ENCODE measurements at places on chromosomes 5 and 9. TPM values are rescaled to one million over a fixed set of nuclear protein-coding genes. Genes with fewer than 3 reads are reported as not detected.

DNA sequence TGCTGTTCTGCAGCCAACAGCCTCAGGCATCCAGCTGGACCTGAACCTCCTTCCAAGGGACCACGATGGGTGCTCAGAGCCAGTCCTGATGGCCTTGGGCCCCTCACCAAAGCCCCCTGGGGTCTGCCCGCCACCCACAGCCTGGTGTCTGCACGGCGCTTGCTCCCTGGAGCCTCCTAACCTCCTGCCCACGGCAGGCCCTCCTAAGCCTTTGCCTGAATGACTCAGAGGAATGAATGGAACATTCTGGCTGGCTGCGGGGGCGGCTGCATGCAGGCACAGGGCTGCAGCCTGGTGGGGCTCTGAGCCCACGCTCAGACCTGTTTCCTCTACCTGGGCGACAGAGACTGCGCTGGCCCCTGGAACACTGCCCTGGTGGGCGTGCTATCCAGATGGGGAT, 6.9 kb downstream of the SOHLH1 start:
- no peak for DNase-seq

DNA sequence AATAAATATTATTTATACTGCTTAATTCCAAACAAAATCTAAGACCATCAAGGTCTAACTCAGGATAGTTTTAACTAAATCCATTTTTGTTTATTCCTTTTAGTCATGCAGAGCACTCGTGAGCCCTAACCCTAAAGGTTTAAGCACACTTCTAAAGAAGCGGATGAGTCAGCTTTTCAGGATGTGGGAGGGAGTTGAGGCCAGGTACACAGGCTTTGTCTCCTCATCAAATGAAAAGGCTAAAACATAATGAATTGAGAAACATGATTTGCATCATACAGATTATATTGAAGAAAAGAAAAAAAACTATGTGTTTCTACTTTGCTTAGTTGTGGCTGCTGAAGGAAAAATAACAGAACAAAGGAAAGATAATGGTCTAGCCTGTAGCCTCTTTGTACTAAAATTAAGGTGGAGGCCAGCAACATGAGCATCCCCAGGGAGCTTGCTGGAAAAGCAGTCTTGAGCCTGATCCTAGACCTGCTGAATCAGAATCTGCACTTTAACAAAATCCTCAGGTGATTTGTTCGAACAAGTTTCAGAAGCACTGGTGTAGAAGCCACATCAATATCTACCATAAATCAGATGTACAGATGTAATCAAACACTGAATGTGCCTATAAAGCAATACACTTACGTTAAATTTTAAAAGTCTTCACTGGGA, 21.1 kb upstream of the ISCA1 start:
- DNase-seq, result no peak

GRCh38 chr5:17275289-17276158, 58.1 kb downstream of the BASP1 start:
- DNase-seq, result no peak

- DNase-seq, result no peak
Measured at GRCh38 chr9:20788526-20789451, 104.7 kb downstream of the FOCAD start.

GRCh38 chr5:62732677-62733121, 154.1 kb downstream of the LRRC70 start:
- DNase-seq, result no peak

DNA sequence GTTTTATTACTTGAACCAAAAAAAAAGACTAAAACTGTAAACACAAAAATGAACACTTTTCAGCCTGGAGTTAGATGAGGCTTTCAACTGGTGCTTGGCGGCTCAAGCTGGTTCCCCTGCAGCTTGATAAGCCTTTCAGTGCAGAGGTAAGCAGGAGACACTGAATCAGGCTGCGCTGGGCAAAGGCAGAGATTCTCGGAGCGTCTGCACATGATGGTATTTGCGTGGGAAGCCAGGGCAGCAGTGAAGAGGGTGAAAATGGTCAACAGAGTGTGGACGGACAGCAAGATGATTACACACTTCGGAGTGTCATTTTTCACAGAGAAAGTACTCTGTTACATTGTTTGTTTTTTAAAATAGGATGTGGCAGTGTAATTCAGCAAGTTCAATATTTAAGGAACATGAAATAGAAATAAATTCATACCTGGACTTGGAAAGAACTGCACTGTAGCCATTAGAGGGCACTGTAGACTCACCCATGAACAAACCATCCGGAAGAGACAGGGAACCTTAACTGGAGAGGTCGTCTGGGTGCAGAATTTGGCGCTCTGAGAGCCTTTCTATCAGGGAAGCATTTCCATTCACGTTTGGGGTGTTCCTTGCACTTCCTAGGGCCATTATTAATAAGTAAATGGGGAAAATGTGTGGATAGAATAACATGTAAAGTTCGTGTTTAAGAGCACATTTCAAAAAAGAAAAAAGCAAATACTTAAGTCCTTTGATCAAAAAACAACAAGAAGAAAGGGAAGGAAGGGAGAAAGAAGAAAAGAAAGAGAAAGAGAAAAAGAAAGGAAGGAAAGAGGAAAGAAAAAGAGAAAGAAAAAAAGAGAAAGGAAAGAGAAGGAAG, 69.8 kb downstream of the ICE1 start:
- peak; percentile 25 for DNase-seq

DNA sequence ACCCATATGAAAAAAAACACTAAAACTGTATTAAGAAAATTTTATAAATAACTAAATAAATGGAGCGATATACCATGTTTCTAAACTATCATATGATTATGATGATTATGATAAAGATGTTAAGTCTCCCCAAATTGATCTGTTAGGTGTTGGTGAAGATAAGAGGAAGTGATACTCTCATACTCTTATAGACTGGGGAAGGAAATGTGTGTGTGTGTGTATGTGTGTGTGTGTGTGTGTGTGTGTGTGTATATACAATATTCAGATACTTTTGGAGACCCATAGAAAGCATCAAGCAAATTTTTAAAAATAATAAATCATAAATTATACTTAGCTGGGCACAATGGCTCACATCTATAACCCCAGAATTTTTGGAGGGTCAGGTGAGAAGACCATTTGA, 62.9 kb downstream of the TMEM232 start:
- no peak for DNase-seq

DNA sequence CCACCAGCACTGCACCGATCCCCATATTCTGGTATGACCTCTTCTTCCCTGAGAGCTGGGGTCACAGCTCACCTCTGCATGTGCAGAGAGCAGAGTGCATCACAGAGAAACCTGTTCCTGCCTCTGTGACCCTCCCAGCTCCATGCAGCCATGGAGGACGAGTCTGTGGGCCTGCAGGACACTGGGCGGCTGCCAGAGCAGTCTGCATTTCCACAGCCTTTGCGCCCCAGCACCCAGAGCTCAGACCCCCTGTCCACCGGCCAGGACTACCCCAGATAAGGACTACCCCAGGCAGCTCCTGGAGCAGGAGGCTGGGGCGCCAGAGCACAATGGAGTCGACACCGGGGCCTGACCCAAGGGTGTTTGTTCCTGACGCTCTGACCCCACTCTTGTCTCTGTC, 308.1 kb upstream of the IRX1 start:
- DNase-seq, result no peak

GRCh38 chr5:137101544-137101943, 397.6 kb downstream of the SPOCK1 start:
- no peak for DNase-seq

DNA sequence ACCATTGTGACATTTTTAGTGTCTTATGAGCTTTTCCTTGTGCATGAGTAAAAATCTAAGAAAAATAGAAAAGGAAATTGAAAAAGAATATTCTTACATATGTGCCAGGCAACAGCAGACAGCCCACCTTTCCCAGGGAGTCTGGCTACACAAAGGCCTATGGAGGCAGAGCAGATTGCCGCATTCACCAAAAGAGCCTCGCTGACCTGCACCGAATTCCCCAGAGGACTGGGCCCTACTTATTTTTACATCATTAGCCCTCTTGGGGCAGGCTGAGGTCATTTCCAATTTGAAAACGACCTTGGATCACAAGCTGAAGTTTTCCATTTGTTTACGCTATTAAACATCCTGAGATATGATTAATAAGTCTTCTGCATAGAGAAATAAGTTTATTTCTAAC, 66.2 kb upstream of the WDR41 start:
- DNase-seq, result no peak

GRCh38 chr5:130555429-130555828, 609.6 kb downstream of the HINT1 start:
- DNase-seq, result no peak

GRCh38 chr5:25119650-25120049, 474.9 kb upstream of the CDH10 start:
- no peak for DNase-seq

GRCh38 chr9:135088979-135089847, 1.7 kb downstream of the OLFM1 start:
- DNase-seq, result no peak

DNA sequence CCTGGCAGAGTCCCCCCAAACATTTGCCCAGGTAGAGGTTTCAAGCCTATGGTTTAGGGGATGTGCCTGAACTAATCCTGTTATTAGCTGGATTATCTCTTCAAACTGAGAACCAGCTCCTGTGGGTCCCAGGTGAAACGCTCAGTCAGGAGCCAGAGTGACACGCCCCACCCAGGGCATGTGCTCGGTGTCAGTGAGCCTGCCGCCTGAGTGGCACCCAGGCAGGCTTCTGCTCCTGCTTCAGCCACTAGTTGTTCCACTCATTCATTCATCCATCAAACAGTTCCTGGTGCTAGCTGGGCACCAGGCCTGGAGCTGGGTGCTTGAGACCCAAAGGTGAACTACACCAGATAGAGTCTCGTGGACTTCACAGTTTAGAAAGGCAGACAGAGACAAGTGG, 129.4 kb upstream of the PITX1 start:
- no peak for DNase-seq

DNA sequence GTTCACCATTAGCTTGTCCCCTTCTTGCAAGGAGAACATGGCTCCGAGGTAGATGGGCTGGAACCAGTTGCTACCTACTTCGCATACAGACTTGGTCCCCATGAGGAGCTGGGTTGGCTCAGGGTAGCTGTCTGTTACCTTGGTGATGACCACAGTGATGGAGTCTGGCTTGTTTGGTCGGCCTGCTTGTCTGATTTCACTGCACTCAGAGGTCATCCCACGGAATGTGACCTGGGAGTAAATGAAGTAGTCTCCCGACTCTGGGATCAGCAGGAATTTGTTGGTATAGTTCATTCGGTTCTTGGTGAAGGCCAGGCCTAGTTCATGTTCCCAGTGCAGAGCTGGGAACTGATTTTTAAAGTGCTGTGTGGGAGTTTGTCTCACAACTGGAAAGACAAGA, 15.3 kb downstream of the TNFSF15 start:
- DNase-seq, result no peak

DNA sequence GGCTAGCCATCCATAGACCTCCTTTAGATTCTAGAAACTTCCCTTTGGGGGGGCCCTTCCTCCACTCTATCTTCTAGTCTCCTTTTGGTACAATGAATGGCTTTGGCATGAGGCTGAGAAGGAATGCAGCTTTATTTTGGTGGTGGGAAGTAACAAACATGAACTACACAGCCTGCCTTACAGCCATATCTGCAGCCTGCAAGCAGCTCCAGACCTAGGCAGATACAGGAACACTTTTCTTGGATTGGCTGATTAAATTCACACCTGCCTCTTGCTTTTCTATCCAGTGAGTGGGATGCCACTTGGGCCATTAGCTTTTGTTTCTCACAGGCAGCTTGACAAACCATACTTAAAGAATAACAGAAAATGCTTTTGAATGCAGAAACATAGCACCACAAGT, 28.2 kb downstream of the NR6A1 start:
- DNase-seq, result no peak

- no peak for DNase-seq
Measured at GRCh38 chr5:140227046-140227445, 52.1 kb downstream of the CYSTM1 start.

DNA sequence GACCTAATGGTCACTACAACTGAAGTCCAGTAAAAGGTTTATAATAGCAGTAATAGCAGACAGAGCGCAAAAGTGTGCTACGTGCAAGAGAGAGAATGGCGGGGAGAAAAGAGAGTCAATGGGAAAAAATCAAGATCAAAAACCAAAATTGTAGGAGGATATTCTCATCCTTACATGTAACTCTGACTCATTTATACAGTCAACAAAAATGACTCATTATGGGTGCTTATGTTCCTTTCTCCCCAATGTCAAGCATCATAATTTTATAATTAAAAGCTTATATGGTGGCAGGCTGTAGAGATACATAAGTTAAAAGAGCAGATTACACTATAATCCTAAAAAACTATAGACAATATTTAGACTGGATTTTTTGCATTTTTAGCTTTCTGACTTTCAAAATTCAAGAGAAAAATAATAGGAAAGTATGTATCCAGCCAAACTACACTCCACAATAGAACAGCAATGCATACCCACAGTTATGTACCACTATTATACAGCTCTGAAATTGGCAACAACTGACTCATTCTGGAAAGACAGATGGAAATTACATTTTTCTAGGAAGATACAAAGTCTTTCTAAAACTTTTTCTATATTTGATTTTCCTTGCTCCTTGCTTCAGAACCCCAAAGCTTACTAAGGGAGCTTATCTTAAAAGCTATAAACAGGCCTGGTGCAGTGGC, 78.4 kb downstream of the PLPP1 start:
- DNase-seq, result no peak

- DNase-seq, result no peak
Measured at GRCh38 chr5:93307557-93307956, 273.5 kb downstream of the NR2F1-AS1 start.

DNA sequence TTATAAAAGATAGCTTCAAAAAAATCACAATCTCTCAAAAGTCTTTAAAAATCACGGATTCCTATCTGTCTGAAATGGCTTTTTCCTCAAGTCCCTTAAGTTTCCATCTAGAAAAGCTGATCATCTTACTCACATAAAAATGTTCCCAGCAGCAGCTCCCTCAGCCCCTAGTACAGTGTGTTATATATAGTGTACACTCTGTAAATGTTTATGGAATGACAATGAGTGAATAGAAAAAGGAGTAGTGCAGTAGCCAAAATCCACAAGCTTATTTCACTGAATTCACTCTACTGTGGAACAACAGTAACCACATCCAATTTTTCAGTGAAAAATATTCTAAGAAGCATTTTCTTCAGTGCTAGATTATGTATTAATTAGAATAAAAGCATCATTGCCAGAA, 609.4 kb downstream of the DTWD2 start:
- peak; percentile 2 for DNase-seq

DNA sequence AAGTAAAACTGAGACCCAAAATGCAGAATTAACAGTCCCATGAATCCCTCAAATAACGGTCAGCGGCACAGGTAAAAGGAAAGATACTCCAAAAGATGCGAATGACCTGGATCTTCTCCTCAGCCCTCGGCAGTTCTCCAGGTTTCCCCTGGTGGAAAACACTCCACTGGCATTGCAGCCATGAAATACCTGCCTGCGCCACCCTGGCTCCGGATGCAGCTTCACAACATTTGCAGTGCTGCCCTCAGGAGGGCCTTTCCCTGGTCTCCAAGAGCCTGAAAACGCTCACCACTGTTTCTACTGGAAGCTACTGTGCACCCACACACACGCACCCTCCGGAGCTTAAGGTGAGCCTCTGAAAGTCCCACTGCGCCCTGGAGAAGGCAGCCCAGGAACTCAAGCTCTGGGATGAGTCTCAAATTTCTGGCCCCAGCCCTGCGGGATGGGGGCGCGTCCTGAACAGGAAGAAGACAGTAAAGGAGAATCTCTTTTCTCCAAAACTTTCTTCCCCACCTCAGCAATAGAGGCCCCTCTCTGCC, 612 bp downstream of the UGT3A2 start:
- DNase-seq, result no peak

The RABGAP1 gene
- 134 TPM for total RNA-seq

The GABBR2 gene
- total RNA-seq, result 0.53 TPM

The TMEM252 gene
- total RNA-seq, result not detected

The RNF180 gene
- total RNA-seq, result 23.8 TPM

The STOM gene
- total RNA-seq, result 148 TPM

The CCL27 gene
- not detected for total RNA-seq
